Epithelial cell of esophagus (primary cell): ENCODE measurements at places on chromosomes 1 and 21.

DNA sequence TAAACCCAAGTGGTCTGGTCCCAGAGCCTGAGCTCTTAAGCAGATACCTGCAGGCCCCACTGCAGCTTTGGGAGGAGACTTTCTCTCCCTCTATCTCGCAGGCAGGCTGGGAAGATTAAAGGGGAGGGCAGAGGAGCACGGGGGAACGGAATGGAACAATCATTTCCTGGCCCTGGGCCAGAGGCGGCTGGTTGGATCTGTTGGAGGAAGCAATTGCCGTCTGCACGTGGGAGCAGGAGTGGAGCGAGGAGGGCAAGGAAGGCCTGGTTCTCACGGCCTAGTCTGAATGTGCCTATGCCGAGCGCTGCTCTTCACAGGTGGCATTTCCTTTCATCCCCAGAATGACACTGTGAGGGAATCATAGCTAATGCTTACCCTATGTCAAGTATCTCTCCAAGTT lies 23.7 kb downstream of the NKAIN1 start:
- DNase-seq = peak; percentile 66

DNA sequence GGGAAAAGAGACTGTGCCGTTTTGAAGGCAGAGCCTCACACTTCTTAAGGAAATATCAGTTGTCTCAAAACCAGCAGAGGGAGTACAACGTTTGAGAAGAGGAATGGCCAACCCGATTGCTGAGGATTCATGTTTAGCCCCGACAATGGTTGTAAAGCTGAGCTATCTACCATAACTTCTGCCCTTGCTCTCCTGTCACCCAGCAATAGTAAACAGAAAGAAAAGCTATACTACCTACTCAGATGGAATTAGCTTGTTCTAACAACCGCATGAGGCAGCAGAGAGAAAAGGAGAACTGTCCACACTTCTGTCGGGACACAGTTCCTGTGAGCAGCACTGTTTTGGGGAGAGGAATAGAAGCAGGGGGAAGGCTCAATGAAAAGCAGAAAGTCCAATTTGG lies 91.2 kb downstream of the SLC45A1 start:
- peak; percentile 47 for DNase-seq

DNA sequence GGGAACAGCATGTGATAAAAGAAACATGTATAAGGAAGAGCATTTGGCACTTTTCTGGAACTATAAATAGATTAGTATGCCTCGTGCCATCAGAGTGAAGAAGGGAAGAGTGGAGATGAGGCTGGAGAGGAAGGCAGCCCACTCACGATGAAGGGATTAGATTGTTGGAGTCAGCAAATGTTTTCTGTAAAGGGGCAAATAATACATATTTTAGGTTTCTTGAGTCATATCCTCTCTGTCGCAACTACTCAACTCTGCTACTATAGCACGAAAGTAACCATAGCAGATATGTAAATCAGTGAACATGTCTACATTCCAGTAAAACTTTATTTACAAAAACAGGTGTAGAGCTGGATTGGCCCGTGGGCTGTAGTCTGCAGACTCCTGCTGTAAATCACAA lies 147.8 kb downstream of the TENT5C start:
- peak; percentile 50 for DNase-seq

GRCh38 chr1:69291541-69291940 lies 276.2 kb upstream of the LRRC7 start:
- no peak for DNase-seq

GRCh38 chr1:65036570-65037051 lies 70.3 kb upstream of the JAK1 start:
- DNase-seq = peak; percentile 46

GRCh38 chr1:117633423-117633822 lies 27.6 kb downstream of the TENT5C start:
- no peak for DNase-seq

DNA sequence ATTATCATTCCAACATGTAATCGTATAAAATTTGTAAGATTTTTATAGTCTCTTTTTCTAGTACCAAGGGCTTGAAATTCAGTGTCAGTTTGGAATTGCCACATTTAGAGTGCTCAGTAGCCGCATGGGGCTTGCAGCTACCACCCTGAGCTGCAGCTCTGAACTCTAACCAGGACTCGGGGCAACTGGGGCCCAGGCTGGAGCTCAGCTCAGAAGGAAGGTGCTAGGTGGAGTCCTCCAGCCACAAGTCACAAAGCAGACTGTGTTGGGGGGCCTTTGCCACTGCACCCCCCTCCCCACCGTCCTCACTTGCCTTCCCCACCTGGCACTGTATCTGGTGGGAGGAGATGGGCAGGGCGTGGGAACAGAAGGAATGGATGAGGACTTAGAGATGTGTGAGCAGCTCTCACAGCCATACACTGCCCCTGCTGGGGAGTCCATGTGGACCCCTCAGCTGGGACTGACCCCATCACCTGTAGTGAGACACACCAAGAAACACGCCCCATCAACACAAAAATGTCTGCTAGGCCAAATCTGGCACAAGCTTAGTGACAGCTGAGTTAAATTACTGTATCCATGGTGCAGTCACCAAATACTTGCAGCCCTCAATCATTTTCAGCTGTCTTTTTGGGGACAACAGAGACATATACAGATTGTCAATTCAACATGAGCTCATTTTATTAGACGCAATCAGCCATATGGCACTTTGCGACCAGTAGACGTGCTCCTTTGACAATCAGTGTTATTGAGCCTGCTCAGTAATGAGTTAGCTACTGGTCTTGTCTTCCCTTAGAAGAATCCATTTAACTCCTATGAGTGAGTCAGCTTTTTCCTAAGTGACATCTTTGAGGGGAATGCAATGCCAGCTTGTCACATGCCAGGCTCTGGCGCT lies 241.7 kb upstream of the RAB4A start:
- no peak for DNase-seq

- no peak for DNase-seq
Measured at GRCh38 chr1:3610527-3611169, 660 bp downstream of the MEGF6 start.
